ENCODE measurements at places on chromosomes 1 and 21.

DNA sequence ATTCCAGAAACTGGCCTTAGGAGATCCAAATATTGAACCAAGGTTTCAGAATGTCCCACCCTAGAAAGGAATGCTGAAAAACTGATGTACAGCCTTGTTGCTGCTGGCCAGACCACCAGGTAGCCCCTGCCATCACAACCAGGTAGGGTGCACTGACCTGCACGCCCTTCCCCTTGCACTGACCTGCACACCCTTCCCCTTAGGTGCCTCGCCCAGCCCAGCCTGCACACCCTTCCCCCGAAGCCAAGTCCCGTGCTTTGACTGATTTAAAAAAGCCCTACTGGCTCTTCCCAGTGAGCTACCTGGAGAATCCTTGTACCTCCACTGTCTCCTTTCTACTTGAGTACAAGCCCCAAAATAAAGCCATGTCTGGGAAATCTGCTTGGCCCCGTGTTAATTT is 26.3 kb upstream of the C1orf198 start:
- no peak for DNase-seq

GRCh38 chr1:109783436-109783835 is 19.7 kb upstream of the EPS8L3 start:
- peak; percentile 78 for DNase-seq

- DNase-seq = no peak
Observed at GRCh38 chr1:224300346-224300745, 29.6 kb downstream of the NVL start.

GRCh38 chr1:180926164-180926981 is 13.7 kb downstream of the KIAA1614 start:
- peak; percentile 68 for DNase-seq

GRCh38 chr1:207818971-207819451 is 67.2 kb downstream of the CD46 start:
- DNase-seq = no peak

- no peak for DNase-seq
Observed at GRCh38 chr1:248589334-248589733, 8.2 kb downstream of the OR2T10 start.

DNA sequence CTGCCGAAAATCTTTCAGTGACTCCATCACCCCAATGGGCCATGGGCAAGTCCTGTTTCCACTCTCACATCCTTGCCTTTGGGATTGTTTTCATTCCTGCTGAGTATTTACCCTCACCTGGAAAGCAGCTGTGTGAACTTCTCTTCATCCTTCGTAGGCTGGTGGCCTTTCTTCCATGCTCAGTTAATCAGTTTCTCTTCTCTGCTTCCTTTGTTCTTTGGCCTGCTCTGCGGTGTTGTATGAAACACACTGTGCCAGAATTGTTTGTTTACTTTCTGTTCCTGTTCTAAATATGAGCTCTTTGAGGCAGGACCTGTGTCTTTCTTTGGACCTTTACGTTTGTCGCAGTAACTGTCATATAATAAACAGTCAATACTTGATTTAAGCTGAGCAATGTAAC is 48.6 kb downstream of the ITSN1 start:
- DNase-seq = no peak

- DNase-seq = no peak
Observed at GRCh38 chr1:156912310-156912709, 8.1 kb upstream of the LRRC71 start.

- no peak for DNase-seq
Observed at GRCh38 chr1:68128157-68128556, 77.7 kb upstream of the DIRAS3 start.

GRCh38 chr1:100523038-100523652 is 14.8 kb upstream of the GPR88 start:
- peak; percentile 54 for DNase-seq

- DNase-seq = no peak
Observed at GRCh38 chr1:27316860-27317259, 5.1 kb upstream of the TMEM222 start.

GRCh38 chr1:17101261-17101660 is 18.0 kb downstream of the PADI2 start:
- DNase-seq = no peak

DNA sequence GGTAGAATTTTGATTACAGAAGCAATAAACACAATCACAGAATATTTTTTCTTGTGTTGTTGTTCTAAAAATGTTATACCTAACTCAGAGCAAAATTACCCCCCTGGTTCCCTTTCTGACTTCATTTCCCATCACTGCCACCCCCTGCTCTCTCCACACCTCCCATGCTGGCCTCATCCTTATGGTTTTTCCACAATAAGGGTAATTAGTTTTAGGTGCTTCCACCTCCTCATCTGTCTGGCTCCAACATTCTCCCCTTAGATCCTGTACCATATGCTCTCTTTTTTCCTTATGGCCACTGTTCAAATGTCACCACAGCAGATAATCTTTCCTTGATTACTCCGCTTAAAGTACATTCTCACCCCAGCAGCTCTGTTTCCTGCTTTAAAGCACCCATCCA is 2208.6 kb downstream of the MRPL39 start:
- no peak for DNase-seq

- no peak for DNase-seq
Observed at GRCh38 chr1:26282401-26282918, 2.6 kb downstream of the SH3BGRL3 start.

DNA sequence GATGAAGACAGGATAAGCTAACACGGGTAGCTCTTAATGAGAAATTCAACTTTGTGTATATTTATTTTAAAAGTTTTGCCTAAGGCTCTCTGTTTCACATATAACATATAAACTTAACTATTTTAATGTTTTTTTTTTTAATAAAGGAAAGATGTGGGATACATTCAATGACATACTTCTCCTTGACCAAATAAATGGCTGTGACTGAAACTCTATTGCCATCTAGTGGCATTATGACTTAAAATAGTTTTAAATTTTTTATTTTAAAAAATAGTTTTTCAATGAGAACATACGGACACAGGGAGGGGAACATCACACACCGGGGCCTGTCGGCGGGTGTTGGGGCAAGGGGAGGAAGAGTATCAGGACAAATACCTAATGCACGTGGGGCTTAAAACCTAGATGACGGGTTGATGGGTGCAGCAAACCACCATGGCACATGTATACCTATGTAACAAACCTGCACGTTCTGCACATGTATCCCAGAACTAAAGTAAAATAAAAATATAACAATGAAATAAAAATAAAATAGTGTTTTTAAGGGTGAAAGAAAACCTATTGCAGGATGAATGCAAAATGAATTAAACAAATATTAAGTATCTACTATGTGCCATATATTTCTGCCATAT is 83.4 kb downstream of the LYST start:
- DNase-seq = peak; percentile 69

- no peak for DNase-seq
Observed at GRCh38 chr1:150567341-150567716, 12.1 kb downstream of the MCL1 start.

DNA sequence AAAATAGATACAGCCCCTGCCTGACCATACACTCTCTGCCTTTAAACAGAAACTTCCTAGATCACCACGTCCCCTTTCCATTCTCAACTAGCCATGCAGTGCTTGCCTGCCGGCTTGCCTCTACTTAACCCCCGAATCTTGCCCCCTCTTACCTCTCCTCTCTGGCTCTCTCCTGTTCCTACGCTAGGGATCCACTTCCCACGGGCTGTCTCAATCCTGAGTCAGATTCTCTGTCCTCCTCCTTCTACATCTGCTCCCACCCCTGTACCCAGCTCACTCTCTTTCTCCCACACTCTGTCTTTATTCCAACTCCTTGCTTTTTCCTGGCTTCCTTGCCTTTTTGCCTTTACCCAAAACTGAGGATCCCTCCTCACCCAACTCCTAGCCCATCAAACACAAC is 29.3 kb downstream of the ATF3 start:
- no peak for DNase-seq

- DNase-seq = peak; percentile 38
Observed at GRCh38 chr1:27391511-27392095, 819 bp upstream of the GPR3 start.

GRCh38 chr1:195591917-195592672 is 1016.1 kb downstream of the KCNT2 start:
- DNase-seq = no peak

DNA sequence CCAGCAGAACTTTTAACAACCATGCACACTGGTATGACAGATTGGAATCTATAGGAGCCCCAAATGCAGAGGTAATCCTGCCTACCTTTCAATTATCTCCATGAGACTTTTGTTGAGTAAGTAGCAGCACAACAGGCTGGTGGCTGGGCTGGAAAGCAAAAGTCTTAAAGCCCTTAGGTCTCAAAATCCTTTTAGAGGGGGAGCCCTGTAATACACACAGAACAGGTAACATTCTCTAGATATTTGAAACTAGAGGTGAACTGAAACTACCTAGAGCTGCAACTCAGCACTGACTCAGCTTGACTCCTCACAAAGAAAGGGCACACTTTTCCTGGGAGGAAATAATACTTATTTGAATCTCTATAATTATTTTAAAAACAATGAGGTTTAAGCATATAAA is 71.5 kb downstream of the CLCA4 start:
- DNase-seq = no peak

DNA sequence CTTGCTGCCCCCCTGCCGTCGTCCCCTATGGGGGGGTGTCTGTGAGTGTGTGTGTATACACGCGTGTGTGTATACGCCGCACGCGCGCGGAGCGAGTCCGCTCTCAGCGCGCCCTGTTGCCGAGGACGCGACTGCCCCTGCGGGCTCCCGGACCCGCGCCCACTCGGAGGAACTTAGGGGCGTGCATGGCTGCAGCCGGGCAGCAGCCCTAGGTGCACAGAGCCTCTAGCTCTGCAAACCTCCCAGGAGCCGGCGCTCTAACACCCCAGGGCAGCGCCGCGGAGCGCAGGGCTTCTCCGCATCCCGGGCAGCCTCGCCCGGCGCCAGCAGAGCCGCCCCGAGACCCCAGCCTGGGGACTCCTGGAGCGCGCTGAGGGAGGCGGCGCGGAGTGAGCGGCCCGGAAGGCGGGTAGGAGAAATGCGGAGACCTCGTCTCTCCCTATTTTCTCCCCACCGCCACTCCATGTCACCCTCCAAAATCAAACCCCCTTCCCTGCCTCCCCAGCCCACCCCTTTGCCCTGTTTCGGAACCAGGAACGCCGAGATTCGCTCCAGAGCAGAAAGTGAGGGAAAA is 574 bp downstream of the ITPKB start:
- DNase-seq = peak; percentile 55

DNA sequence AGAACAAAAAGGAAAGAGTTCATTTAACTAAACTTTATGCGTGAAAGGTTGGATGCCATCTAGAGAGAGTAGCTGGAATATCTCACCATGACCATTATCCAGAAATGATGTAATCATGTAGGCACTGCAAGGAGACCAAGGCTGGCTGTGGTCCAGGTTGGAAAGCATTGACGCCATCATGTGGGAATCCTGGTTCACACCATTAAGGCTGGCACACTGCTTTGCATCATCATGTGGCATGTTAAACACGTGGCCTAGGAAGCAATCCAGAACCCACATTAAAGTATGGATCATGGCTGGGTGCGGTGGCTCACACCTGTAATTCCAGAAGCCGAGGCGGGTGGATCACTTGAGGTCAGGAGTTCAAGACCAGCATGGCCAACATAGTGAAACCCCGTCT is 4.3 kb downstream of the ADAMTS1 start:
- peak; percentile 87 for DNase-seq

DNA sequence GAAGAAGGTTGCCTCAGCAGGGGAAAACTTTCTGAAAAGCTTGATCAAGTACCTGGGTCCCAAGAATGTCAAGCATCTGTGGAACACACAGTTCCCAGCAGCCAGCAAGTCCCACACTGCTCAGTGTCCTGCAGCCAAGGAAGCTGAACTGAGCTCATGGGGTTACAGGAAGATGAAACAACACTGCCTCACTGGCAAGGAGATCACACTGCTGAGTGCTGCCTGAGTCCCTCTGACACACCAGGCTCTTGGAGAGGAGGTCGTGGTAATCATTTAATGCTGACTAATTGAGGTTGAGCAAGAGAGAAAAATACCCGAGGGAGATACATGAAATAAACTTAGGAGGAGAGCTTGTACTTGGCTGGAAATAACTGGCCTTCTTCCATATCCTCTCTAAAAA is 75.2 kb downstream of the MPZL1 start:
- DNase-seq = peak; percentile 99

DNA sequence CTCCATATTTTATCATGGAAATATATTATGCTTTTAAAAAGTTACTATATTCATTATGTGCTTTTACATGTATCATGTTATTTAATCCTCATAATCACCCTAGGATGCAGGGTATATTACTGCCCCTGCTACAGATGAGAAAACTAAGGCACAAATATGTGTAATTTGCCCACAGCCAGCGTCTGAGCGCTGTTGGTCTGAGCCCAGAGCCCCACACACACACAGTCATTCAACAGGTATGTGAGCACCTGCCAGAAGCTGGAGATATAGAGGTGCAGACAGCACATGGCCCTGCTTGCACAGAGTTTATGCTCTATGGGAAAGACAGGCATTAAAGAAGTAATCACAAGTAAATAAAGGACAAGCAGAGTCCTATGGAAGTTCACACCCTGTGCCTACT is 49.8 kb upstream of the SEC16B start:
- no peak for DNase-seq

DNA sequence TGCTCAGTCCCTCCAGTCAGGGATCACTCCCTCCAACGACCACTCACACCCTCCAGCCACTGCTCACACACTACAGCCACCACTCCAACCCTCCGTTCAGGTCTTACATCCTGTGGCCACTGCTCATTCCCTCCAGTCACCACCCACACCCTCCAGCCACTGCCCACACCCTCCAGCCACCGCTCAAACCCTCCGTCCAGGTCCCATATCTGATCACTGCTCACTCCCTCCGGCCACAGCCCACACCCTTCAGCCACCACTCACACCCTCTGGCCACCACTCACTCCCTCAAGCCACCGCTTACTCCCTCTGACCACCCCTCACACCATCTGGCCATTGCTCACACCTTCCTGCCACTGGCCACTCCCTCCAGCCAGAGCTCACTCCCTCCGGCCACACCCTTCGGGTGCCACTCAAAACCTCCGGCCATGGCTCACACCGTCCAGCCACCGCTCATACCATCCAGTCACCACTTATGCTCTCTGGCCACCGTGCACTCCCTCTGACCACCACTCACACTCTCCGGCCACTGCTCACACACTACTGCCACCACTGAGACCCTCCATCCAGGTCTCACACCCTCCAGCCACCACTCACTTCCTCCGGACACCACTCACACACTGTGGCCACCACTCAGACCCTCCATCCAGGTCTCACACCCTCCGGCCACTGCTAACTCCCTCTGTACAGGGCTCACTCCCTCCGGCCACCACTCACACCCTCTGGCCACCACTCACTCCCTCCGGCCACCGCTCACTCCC is 4.7 kb upstream of the TFF1 start:
- DNase-seq = no peak

GRCh38 chr21:14987370-14988170 is 77.2 kb downstream of the NRIP1 start:
- DNase-seq = no peak

DNA sequence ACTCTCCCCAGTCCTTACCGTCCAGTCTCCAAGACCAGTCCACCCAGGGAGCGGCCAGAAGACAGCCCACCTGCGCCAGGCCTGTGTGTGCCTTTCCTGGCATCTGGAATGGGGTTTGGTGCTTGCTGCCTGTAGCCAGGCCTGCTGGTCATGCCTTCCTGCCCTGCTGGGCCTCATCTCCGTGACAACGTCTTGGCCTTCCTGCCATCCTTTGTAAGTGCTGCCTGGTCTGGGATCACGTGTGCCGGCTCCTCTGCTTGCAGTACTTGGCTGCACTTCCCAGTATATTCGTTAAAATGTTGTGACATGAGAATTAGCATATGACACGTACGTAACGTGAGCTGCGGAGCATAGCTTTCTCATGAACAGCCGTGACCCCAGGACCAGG is 145.3 kb upstream of the COL6A1 start:
- DNase-seq = peak; percentile 58

GRCh38 chr1:30807318-30808066 is 49.9 kb upstream of the LAPTM5 start:
- DNase-seq = no peak
